CMK (cell line): ENCODE measurements at places on chromosomes 3 and 15.

DNA sequence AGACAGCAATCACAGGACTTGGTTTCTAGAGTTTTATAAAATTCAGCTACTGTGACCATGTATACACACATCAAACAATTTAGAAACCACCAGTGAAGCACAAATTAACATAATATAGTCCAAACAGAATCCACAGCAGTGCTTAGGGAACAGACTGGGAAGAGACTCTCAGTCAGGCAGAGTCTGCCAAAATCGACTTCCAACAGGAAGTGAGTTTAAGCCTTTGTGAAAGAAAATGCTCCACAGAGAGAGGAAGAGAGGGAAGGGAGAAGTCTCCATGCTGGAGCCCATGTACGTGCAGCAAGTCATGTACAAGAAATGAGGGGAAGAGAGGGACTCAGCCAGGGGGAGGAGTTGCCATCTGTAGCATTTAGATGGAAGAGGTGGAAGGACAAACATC, 172.6 kb downstream of the IL5RA start:
- DNase-seq: no peak

DNA sequence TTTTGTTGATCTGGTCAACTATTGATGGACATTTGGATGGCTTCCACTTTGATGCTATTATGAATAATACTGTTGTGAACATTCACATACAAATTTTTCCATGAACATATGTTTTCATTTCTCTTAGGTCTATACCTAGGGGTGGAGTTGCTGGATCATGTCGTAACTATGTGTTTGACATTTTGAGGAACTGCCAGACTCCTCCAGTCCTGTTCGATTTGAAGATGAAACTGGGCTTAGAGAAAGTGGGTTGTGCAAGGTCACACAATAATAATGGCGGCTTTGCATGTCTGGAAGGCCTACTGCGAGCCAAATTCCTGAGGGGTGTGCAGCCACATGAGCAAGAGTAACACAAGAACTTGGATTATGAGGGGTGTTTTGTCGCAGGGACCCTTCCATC, 2.6 kb downstream of the TSEN2 start:
- DNase-seq: no peak

- no peak for DNase-seq
Observed at GRCh38 chr15:36888011-36888992, 212.0 kb downstream of the MEIS2 start.

DNA sequence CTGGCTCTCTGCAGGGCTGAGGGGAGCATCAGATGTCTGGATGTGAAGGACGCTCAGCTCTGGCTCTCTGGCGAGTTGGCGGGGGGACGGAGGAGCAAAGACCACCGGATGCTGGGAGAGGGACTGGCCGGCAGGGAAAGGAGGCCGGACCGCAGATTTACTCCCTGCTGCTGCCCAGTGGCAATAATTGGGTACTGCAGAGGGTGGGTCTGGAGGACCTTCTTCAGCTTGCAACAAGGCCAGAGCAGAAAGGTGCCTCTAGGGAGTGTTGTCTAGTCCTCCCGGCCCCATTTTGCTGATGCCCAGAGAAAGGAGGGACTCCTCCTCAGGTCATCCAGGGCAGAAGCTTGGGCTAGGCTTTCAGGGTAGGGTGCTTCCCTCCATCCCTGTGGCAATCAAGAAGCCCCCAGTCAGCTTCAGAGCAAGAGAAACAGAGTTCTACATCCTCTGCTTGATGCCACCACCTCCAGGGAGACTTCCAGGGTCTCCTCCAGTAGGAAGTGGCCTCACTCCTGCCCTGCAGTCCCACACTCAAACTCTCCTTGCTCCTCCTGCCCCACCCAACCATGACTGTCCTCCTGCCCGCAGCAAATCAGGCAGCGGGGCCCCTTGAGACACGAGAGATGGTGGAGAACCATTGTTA, 20.3 kb upstream of the CSPG4 start:
- peak; percentile 70 for DNase-seq

DNA sequence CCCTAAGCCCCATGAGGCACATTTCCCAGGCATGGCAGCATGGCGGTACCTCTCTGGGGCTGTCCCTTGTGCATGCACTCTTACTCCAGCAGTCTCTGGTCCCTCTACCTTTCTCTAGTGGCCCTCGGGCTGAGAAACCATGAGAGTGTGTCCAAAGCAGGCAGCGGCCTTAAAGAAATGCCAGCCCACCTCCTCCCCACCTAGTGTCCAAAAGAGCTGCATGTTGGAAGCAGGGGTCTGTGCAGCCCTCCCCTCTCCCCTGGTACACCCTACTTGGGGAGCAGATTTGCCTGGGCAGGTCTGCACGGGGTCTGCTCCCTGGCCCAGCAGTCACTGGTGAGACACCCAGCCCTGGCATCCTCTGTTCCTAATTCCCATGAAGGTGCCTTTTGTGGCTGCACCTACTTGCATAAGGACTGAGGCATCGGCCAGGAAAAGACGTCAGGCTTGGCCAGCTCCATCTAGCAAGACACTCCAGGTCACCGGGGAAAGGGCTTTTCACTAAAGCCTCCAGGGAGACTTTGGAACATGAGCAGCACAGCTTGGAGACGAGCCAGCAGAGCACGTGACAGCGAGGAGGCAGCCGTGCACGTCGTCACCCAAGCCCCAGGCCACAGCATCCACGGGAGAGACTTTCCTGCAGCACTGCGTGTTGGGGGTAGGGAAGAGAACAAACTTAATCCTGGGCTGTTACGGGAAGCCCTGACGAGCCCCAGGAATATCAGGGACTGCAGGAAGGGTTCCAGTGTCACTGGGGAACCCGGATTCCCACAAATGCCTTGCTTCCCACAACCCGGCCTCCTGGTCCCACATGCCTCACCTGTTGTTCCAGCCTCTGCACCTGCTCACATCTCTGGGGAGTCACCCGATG, 38.8 kb downstream of the TM2D3 start:
- no peak for DNase-seq

- DNase-seq: no peak
Observed at GRCh38 chr3:63092515-63092914, 185.6 kb upstream of the SYNPR start.

DNA sequence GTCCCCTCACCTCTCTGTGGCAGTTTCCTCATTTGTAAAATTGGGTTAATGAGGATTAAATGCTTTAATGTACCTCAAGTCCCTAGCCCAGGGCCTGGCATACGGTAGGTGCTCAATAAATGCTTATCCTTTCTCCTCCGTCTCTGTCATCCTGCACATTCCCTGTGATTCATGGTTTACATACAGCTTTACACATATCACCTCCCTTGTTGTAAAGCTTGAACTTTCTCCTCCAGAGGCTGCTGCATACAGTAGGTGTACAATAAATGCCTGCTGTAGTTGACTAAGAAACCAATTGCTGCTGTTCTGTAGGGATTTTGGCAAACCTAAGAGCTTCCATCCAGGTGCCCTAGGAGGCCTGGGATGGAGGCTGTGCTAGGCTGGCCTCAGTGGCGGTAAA, 1.5 kb upstream of the CSPG4 start:
- no peak for DNase-seq

DNA sequence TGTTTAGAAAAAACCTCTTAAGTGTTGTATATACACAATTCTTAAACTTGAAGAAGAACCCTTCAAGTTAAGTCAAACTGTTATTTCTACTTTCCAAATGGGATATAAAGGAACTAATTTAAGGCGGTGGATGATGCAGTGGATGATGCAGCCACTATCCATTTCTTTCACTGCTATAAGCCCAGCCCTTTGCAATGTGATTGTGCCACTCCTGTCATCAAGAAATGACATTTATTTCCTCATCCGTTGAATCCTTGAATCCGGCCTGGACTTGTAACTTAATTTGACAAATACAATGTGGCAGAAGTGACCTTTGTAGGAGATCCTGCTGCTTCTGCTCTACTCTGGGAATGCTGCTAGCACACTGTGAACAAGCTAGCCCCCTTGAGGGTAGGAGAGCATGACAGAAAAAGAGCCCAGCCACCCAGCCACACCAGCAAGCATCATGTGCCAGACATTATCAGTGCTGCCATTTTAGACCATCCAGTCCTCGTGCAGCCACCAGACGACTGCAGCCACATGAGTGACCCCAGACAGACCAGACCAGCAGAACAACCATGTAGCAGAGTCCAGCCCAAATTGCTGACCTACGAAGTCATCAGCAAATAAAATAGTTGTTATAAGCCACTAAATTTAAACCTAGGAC, 47.4 kb downstream of the UACA start:
- no peak for DNase-seq

DNA sequence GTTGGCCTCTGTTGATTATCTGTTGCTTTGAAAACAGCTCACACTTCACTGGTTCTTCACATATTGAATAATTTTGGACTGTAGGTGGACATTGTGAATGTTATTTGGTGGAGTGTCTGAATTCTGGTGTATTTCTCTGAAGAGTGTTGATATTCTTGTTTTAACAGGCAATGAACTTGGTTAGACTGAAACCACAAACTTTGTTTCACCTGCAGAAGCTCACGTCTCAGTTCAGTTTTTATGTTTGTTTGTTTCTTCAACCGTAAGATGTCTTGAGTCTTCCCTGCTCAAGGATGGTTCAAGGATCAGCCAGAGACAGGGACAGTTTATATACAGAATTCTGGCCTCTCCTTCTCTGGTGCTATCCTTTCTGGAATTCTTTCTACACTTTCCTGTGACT, 43.6 kb downstream of the C3orf20 start:
- DNase-seq: no peak
